ENCODE measurements at places on chromosomes 2 and 18. TPM values are rescaled to one million over a fixed set of nuclear protein-coding genes. Genes with fewer than 3 reads are reported as not detected.

Gene MARCHF4
- total RNA-seq: not detected

Gene MAP3K2
- total RNA-seq: 118 TPM

Gene LGALSL
- total RNA-seq: 1.8 TPM

Gene FOXD4L1
- 0.81 TPM for total RNA-seq

Gene TMEM200C
- not detected for total RNA-seq

Gene CPS1
- total RNA-seq: 0.17 TPM

Gene CPLX4
- not detected for total RNA-seq

Gene SUPT7L
- total RNA-seq: 40.2 TPM

Gene MROH2A
- total RNA-seq: not detected

- no peak for DNase-seq
- H3K27ac ChIP-seq: no peak overlapping the region
- no peaks in the 10 kb centered on the region for H3K4me1 ChIP-seq
- H3K36me3 ChIP-seq: no peaks in the 10 kb centered on the region
Measured at GRCh38 chr2:120826260-120826648, 90.6 kb downstream of the GLI2 start.

DNA sequence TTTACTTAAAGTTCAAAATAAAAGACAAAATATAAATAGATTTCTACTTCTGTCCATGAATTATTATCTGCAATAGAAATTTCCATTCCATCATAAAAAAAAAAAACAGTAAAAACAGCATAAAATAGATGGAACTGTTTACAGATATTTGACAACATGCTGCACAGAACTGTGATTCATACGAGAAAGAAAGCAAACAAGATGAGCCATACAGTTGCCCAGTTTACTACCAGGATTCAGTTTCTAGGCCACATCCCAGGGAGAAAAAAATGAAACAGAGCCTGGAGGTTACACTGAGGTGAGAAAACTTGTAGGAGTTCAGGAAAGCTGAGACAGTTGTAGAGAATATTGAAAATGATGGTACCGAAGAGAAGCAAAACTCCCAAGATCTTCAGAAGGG is 1426.9 kb upstream of the ACVR2A start:
- H3K4me1 ChIP-seq: no peaks in the 10 kb centered on the region
- H3K4me3 ChIP-seq: no peak overlapping the region
- no peaks in the 10 kb centered on the region for H3K27me3 ChIP-seq
- H3K36me3 ChIP-seq: no peaks in the 10 kb centered on the region
- no peak for DNase-seq
- H3K27ac ChIP-seq: no peak overlapping the region

DNA sequence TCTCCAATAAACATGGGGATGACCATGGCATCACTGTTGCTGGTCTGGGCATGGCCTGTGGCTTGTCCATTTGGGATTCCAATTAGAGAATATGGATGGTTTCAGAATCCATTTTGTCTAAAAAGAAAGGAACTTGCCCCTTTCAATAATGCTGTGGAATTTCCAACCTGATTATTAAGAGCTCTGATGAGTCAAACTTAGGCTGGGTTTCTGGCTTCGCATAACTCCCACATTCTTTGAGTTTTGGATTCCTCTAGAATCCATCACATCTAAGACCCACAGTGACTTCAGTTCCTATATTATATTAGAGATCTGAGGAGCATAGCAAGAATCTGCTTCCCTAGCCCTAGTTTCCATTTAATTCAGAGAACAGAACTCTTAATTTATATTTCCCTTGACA is 531.5 kb downstream of the TNS1 start:
- no peaks in the 10 kb centered on the region for H3K27me3 ChIP-seq
- H3K4me3 ChIP-seq: no peak overlapping the region
- no peak overlapping the region for H3K27ac ChIP-seq
- H3K36me3 ChIP-seq: no peaks in the 10 kb centered on the region

GRCh38 chr2:65487404-65487803 is 55.0 kb upstream of the SPRED2 start:
- no peak overlapping the region for H3K27ac ChIP-seq
- DNase-seq: no peak
- no peaks in the 10 kb centered on the region for H3K4me1 ChIP-seq

DNA sequence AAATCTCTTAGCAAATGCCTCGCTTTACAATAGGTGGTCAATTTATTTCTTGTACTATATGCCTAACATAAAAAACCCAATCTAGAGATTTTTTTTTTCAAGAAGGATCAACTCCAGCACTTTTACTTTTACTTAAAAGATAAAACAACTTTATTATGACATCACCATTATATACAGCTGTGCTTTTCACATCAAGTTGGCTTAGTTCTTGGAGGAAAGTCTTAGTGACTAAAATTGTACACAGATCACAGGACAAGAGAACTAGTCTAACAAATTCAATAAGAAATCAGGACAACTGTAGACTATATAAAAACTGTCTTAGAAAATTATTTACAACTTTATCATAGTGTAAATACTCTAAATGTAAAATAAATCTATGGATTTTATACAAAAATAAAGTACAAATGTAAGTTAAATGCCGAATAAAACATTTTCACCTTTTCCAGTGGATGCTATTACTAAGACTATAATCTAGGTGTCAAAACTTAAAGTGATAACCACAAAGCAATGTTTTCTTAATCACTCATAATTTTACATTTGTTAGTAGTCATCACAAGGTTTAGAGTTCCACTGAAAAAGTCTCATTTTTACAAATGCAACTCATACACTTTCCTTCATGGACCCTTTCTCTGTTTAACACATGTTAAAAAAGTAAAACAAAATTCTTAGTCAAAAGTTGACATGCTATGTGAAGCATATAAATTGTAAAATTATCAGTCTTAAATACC is 5.4 kb upstream of the CD302 start:
- H3K36me3 ChIP-seq: no peaks in the 10 kb centered on the region
- H3K4me1 ChIP-seq: peaks cover 11% of the 10 kb centered on the region
- H3K4me3 ChIP-seq: no peak overlapping the region
- no peak overlapping the region for H3K27ac ChIP-seq

- no peaks in the 10 kb centered on the region for H3K36me3 ChIP-seq
- no peaks in the 10 kb centered on the region for H3K27me3 ChIP-seq
- H3K4me1 ChIP-seq: no peaks in the 10 kb centered on the region
- DNase-seq: no peak
- H3K27ac ChIP-seq: no peak overlapping the region
Measured at GRCh38 chr18:680392-680791, 22.9 kb downstream of the TYMS start.

- no peak overlapping the region for H3K4me3 ChIP-seq
- no peaks in the 10 kb centered on the region for H3K27me3 ChIP-seq
- no peak overlapping the region for H3K27ac ChIP-seq
- no peaks in the 10 kb centered on the region for H3K4me1 ChIP-seq
- no peaks in the 10 kb centered on the region for H3K36me3 ChIP-seq
- DNase-seq: peak; percentile 18
Measured at GRCh38 chr2:147045113-147045512, 799.7 kb upstream of the ACVR2A start.

- H3K36me3 ChIP-seq: peaks cover 12% of the 10 kb centered on the region
- no peak overlapping the region for H3K27ac ChIP-seq
- H3K4me3 ChIP-seq: no peak overlapping the region
Measured at GRCh38 chr2:121513597-121514333, 16.9 kb upstream of the RNU4ATAC start.

GRCh38 chr2:119496682-119497081 is 27.6 kb downstream of the SCTR start:
- no peak overlapping the region for H3K4me3 ChIP-seq
- no peak for DNase-seq
- H3K27me3 ChIP-seq: peaks cover 7% of the 10 kb centered on the region
- H3K4me1 ChIP-seq: no peaks in the 10 kb centered on the region

GRCh38 chr2:111119822-111120252 is 877 bp upstream of the BCL2L11 start:
- H3K27me3 ChIP-seq: peaks cover 37% of the 10 kb centered on the region
- peaks cover 47% of the 10 kb centered on the region for H3K4me1 ChIP-seq
- no peak for DNase-seq
- H3K27ac ChIP-seq: peak overlapping the region; percentile 14
- H3K36me3 ChIP-seq: no peaks in the 10 kb centered on the region

DNA sequence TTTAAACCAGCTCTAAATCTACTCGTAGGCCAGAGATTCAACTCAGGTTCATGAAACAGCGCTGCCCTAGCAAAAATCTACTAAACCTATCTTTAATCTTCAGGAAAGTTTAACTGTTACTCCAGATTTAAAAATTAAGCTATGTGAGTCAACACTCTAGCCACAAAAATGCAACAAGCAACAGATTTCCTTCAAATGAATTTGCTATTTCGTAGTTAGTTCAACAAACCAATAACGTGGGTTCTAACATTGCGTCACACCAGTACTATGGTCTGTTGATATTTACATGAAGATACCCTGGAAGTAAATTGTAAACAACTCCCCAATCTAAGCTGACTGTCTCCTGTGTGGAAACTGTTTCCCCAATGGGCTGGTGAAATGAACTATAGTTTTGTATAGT is 71.2 kb downstream of the FIGN start:
- no peak for DNase-seq
- no peaks in the 10 kb centered on the region for H3K36me3 ChIP-seq
- H3K4me3 ChIP-seq: no peak overlapping the region
- no peak overlapping the region for H3K27ac ChIP-seq
- no peaks in the 10 kb centered on the region for H3K27me3 ChIP-seq

- no peaks in the 10 kb centered on the region for H3K4me1 ChIP-seq
- H3K27me3 ChIP-seq: no peaks in the 10 kb centered on the region
- no peak overlapping the region for H3K4me3 ChIP-seq
- no peaks in the 10 kb centered on the region for H3K36me3 ChIP-seq
Measured at GRCh38 chr18:75472906-75473305, 45.4 kb upstream of the SMIM21 start.

GRCh38 chr2:161388146-161388779 is 27.8 kb upstream of the TBR1 start:
- H3K4me1 ChIP-seq: peaks cover 3% of the 10 kb centered on the region
- DNase-seq: no peak
- no peaks in the 10 kb centered on the region for H3K27me3 ChIP-seq
- no peak overlapping the region for H3K4me3 ChIP-seq

DNA sequence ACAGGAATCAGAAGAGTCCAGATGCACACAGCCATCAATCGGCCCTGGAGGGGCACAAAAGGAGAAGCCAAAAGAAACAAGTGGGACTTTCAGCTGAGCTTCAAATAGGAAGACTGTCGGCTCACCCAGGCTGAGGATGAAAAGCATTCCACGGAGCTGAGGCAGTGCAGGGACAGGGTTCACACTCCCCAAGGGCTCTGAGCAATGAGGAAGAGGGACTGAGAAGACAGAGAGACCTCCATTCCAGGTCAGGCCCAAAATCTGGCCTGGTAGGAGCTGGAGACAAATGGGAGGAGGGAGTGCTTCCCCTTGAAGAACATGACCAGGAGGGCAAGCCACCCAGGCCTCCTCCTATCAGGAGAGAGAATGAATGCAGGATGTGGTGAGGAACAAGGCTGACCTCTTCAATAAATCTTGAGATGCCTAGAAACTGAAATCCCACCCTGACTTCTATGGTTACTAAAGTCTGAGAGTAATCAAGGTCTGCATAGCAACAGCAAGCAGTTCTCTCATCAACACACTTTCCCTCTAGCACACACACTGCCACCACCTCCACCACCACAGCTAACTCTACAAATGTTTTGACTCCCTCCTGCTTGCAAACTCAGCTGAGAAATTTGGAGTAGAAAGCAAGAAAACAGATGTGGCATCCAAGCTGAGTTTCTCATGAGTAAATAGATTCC is 434.4 kb downstream of the TNS1 start:
- peaks cover 3% of the 10 kb centered on the region for H3K27me3 ChIP-seq
- no peak overlapping the region for H3K4me3 ChIP-seq
- H3K4me1 ChIP-seq: no peaks in the 10 kb centered on the region
- no peak overlapping the region for H3K27ac ChIP-seq
- DNase-seq: no peak

- no peak overlapping the region for H3K27ac ChIP-seq
- H3K27me3 ChIP-seq: no peaks in the 10 kb centered on the region
- DNase-seq: no peak
- H3K4me1 ChIP-seq: no peaks in the 10 kb centered on the region
- no peaks in the 10 kb centered on the region for H3K36me3 ChIP-seq
Measured at GRCh38 chr18:72674710-72675109, 130.6 kb upstream of the CBLN2 start.

- no peak for DNase-seq
- H3K4me3 ChIP-seq: no peak overlapping the region
- H3K27me3 ChIP-seq: no peaks in the 10 kb centered on the region
- no peaks in the 10 kb centered on the region for H3K4me1 ChIP-seq
Measured at GRCh38 chr2:9565436-9566153, 10.0 kb upstream of the ADAM17 start.

DNA sequence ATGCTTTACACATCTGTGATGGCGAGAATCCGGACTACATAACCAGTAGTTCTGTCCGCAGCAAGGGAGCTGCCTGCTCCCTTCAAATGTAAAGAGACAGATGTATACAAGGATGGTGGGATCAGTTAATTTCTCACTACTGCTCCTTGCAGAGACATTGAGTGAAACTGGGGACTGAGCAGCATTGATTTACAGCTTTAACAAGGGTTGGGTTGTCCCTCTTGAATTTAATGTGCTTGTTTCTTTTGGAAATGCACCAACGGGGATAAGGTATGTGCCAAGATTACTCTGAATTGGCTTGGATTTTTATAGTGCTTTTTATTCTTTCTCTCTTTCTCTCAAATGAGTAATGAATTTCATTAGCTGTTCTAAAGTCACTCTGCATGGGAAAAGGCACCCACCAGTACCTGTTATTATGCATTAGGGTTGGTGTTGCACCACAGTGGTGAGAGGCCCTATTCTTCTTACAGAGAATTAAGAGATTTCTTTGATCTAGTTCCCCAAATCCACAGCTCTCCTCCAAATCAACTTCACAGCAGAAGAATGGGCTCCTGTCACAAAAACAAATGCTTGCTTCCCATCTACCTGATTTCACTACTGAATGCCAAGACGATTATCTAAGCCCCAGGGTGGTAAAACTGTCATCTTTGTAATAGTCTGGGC is 107.6 kb downstream of the DOCK10 start:
- H3K4me3 ChIP-seq: no peak overlapping the region
- peaks cover 59% of the 10 kb centered on the region for H3K4me1 ChIP-seq
- DNase-seq: no peak
- H3K36me3 ChIP-seq: peaks cover 23% of the 10 kb centered on the region

- H3K4me1 ChIP-seq: no peaks in the 10 kb centered on the region
- no peak overlapping the region for H3K4me3 ChIP-seq
- no peaks in the 10 kb centered on the region for H3K36me3 ChIP-seq
- no peak for DNase-seq
Measured at GRCh38 chr2:46032996-46033395, 264.2 kb upstream of the EPAS1 start.

DNA sequence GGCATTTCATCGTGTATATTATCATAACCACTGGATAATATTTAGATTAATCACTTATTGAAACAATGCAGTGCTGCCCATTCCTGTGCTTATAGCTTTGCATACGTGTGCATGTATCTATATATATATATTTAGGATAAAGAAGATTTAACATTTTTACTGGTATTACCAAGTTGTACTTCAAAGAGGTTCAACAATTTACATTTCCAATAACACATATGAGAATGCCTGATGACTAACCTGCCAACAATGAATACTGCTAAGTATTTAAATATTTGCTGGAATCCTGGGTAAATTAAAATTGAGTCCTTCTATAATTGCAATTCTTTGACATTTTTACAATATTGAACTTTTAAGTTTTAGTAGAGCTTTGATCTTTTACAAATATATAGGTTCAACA is 111.4 kb downstream of the SLC39A10 start:
- no peak overlapping the region for H3K4me3 ChIP-seq
- no peak overlapping the region for H3K27ac ChIP-seq
- no peaks in the 10 kb centered on the region for H3K36me3 ChIP-seq
